Activated CD4-positive, alpha-beta T cell treated with anti-CD3 and anti-CD28 coated beads for 4 hours (primary cell): ENCODE measurements at places on chromosomes 1 and 21.
A peak's percentile ranks its signal among the peaks of the same experiment; 100 is the strongest.

DNA sequence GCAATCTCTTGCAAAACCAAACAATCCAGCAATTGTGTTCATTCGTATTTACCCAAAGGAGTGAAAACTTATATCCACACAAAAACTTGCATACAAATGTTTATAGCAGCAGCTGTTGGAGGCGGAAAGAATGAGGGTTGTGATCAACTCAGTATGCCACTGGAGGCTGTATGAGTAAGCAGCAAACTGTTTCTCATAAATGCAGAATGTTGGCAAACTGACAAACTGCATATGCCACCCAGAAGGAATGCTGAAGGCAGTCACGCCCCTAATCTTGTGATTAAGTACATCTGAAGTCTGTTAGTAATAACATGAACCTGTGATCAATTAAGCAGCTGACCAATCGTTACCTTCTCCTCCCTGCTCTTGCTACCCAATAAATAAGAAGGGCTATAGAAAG lies 60.5 kb upstream of the CR2 start:
- DNase-seq: no peak

DNA sequence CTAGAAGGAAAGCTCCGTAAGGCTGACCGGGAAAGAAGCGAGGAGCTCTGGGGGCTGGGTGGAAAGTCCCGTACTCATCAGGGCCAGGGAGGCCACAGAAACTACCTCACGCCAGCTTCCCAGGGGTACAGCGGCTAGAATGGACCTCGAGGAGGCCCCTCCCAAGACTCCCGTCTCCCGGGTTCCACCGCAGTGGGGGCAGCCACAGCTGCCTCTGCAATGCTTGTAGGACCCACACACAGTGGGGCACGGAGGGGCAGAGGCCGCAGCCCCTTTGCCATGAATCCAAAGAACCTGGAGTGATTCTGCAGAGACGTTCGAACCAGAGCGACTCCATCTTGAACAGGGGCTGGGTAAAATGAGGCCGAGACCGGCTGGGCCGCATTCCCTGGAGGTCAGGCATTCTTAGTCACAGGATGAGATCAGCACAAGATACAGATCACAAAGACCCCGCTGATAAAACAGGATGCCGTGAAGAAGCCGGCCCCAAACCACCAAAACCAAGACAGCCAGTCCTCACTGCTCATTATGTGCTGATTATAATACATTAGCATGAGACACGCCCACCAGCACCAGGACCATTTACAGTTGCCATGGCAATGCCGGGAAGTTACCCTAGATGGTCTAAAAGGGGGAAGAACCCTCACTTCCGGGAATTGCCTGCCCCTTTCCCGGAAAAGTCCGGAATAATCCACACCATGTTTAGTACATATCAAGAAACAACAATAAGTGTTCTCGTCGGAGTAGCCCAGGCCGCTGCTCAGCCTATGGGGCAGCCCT lies 1.6 kb upstream of the ANKRD65 start:
- DNase-seq: no peak

DNA sequence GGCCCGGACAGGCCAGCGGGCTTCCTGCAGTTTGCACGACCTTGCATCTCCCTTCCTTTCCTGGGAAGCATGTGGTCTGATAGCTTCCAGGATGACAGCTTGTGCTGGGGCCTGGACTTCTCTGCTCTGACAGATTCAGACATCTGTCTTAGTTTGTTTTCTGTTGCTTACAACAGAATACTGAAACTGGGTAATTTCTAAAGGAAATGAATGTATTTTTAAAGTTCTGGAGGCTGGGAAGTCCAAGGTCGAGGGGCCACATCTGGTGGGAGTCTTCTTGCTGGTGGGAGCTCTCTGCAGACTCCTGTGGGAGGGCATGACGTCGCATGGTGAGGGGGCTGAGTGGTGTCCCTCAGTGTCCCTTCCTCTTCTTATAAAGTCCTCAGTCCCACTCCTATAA lies 35.3 kb upstream of the TENT5B start:
- no peak for DNase-seq

- DNase-seq: no peak
Measured at GRCh38 chr1:109152196-109152595, 38.3 kb downstream of the ELAPOR1 start.

DNA sequence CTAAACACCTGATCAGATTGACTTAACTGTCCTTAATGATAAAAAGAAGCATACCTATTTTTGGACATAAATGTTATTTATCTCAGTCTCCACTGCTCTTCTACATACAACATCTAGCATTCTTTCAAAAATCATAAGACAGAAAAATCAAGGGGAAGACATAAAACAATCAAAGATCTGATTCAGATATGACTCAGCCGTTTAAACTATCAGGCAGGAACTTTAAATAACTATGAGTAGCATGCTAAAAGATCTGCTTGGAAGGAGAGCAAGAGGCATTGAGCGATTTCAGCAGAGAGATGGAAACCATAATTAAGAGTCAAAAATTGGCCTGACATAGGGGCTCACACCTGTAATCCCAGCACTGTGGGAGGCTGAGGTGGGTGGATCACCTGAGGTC lies 27.2 kb upstream of the SLC22A15 start:
- DNase-seq: no peak

DNA sequence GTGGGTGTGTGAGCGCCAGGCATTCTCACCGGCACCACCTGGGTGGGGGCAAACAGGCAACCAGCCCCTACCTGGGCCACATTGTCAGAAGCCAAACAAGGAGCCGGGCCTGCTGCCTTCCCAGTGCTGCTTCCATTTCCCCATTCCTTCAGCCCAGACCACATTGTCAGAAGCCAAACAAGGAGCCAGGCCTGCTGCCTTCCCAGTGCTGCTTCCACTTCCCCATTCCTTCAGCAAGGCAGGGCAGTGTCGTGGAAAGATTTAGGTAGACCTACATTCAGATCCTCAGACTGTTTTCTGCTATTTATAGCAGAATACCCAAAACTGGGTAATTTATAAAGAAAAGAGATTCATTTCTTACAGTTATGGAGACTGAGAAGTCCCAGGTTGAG lies 47.0 kb upstream of the EFHD2 start:
- DNase-seq: no peak

GRCh38 chr21:41628256-41628655 lies 120.3 kb upstream of the TMPRSS2 start:
- no peak for DNase-seq

DNA sequence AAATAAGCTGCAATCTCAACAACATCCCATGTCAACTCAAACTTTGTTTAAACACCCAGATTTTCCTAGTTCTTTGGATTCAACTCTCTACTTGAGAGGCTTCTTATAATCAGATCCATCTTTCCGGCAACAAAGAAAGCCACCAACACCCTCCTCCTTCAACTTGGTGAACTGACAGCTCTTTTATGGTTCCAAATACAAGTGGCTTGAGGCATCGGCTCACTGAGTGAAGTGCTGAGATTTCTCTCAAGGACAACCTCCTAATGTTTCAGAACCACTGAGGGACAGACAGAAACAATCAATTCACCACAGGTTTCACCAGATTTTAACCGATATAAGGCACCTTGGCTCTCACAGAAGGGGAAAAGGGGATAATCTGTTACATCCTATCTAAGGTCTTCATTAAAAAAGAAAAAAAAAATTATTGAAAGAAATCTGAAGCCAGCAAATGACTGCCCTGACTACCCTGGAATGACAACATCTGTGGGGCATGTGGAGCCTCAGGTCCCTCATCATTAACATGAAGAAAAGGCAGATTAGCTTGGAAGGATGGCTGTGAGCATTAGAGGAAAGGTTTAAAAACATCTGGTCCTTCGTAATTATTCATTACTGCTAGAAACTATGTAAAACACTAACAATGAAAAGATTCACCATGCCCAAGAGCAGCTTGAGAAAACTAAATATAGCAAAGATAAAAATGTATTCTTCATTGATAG lies 50.9 kb downstream of the PTPN14 start:
- DNase-seq: no peak

GRCh38 chr1:173507847-173508209 lies 30.7 kb downstream of the PRDX6 start:
- DNase-seq: no peak

GRCh38 chr1:23019863-23020625 lies 776 bp downstream of the KDM1A start:
- DNase-seq: peak; percentile 24

- DNase-seq: no peak
Measured at GRCh38 chr1:245571815-245572294, 417.1 kb downstream of the KIF26B start.

DNA sequence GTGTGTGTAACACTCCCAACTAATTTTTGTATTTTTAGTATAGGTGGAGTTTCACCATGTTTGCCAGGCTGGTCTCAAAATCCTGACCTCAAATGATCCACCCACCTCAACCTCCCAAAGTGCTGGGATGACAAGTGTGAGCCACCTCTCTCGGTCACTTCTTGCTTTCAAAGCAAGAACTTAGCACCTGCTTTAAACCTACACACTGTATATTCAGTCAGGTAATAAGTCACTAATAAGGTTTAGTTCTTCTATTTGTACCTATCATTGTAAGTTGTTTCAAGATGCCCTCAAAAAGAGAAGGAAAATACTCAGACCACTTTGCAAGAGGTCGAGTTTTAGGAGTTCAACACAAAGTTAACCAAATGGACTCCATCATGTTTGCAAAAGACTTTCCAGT lies 431.3 kb downstream of the MRPL39 start:
- no peak for DNase-seq

GRCh38 chr21:35057428-35057827 lies 8.3 kb upstream of the RUNX1 start:
- DNase-seq: no peak

DNA sequence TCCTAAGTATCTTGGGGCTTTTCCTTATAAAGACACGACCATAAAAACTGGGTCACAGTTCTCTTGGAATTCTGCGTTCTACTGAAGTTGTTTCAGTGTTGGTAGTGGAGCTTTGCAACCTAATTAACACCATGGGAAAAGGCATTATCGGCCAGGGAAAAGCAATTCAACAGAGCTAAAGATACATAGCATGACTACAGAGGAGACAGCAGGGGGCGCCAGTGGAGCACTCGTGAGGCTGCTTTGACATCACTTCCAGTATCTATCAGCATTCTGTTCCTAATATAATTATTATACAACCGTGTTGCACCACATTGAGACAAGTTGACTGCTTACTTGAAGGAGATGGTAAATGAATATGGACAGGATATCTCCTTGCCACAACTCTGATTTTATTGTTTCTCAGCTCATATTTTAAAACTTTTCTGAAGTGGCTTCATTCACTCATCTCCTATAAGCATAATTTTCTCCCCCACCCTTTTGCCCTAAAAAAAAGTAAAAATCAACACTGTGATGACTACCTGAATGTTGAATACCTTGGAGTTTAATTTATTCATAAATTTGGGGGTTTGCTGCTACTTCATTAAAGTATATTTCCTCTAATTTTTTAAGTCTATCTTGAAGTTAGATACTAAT lies 39.4 kb downstream of the ZP4 start:
- no peak for DNase-seq

DNA sequence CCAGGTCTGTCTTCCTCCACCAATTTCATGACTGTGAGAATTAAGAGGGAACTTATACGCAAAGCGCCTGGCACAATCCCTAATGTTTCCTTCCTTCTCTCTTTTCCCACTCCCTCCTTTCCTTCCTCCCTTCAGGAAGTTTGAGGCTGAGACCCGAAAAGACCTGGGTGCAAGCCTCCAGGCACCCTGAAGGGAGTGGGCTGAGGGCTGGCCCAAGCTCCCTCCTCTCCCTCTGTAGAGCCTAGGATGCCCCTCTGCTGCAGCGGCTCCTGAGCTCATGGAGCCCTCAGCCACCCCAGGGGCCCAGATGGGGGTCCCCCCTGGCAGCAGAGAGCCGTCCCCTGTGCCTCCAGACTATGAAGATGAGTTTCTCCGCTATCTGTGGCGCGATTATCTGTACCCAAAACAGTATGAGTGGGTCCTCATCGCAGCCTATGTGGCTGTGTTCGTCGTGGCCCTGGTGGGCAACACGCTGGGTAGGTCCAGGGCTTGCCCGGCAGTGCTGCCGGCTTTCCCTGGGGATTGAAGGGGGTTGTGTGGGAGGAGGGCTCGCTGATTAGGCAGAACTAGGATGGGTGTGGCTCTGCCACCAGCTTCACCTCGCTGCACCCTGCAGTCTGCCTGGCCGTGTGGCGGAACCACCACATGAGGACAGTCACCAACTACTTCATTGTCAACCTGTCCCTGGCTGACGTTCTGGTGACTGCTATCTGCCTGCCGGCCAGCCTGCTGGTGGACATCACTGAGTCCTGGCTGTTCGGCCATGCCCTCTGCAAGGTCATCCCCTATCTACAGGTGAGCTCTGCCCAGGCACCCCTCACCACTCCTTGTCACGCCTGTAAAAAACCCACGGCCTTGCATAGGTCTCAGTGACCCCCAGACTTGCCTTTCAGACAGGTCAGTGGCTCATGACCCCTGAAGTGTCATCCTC lies 1.7 kb downstream of the HCRTR1 start:
- no peak for DNase-seq

GRCh38 chr1:100109554-100110066 lies 23.1 kb downstream of the SASS6 start:
- no peak for DNase-seq

DNA sequence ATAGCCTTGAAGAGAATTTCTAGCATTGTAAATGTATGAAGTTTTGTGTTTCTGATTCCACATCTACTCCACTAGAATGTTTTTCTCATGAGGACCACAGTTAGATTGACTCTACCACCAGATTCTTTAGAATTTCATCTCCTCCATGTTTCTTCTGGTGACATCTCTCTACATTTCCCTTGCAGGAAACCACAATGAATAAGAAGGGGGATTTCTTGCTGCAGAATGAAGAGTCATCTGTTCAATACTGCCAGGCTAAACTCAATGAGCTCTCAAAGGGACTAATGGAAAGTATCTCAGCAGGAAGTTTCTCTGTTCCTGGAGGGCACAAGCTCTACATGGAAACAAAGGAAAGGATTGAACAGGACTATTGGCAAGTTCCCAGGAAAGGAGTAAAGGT lies 18.6 kb downstream of the GBP6 start:
- no peak for DNase-seq

DNA sequence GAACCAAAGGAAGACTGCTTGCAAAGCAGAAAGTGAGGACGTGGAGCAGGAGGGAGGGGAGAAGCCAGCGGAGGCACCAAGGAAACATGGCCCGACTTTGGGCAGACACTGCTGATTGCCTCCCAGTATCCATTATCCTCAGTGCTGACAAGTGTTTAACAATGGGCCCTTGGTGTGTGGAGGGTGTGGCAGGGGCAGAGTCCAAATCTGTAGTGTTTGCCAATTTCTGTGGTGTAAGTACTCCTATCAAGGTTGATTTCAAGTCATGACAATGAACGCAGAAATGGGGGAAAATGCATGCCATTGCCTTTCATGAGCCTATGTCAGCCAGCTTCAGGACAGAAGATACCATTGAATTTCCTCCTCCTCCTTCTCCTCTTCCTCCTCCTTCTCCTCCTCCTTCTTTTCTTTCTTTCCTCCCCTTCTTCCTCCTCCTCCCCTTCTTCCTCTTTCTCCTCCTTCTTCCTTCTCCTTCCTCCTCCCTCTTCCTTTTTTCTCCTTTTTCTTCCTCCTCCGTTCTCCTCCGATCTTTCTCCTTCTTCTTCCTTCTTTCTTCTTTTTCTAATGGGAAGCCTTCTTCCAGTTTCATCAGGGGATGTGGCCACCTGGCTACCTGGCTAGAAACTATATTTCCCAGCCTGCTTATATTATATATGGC lies 10.3 kb upstream of the PHC2 start:
- DNase-seq: no peak
